Activated T-cell treated with anti-CD3 and anti-CD28 coated beads, Interleukin-2, amount 50 U/mL, for 72 hours (primary cell): ENCODE measurements at places on chromosomes 11 and 22. TPM values are rescaled to one million over a fixed set of nuclear protein-coding genes. Genes with fewer than 3 reads are reported as not detected.

PRDM11 gene
- total RNA-seq, result 1.2 TPM

SAA4 gene
- total RNA-seq, result not detected

TMEM132A gene
- 3.5 TPM for total RNA-seq

TOMM22 gene
- 65.4 TPM for total RNA-seq

TUB gene
- 0.10 TPM for total RNA-seq

- DNase-seq, result no peak
Observed at GRCh38 chr11:14253421-14253820, 105.6 kb downstream of the RRAS2 start.

DNA sequence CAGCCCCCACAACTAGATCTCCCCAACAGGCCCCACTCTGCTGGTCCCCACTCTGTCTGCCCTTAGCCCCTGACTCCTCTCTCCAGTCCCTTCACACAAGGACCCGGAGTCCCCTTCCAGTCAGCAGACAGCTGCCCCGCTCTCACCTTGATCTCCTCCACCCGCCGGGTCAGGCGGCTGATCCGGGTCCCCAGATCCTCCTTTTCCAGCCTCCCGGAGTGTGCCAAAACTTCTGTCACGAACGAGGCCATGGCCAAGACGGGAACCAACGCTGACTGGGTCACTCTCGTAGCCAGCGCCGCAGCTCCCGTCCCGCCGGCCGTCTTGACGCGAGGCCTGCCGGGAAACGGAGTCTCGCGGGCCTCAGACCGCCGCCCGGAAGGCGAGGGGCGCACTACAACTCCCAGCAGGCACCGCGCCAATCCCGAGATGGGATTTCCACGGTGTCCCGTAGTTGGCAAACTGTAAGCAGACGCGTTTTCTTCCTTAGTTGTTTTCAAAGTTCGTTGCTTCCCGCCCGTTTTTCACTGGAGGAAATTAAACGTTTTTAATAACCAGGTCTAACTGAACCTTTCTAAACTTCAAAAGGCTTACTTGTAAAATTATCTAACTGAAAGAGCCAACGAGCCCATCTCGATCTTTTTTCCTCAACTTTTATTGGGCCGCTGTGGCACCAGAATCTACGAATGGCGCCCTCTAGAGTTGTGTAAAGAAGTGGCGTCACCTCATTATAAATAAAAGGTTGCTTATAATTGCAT lies at the start of gene ZW10:
Gene ZW10 (minus strand): TSS at position 277 of the 758 bp plus-strand sequence. CDS start 26 bp downstream, at position 251.
- DNase-seq, result peak; percentile 95

GRCh38 chr11:69212798-69213110 lies 57.0 kb downstream of the SMIM38 start:
- no peak for DNase-seq

DNA sequence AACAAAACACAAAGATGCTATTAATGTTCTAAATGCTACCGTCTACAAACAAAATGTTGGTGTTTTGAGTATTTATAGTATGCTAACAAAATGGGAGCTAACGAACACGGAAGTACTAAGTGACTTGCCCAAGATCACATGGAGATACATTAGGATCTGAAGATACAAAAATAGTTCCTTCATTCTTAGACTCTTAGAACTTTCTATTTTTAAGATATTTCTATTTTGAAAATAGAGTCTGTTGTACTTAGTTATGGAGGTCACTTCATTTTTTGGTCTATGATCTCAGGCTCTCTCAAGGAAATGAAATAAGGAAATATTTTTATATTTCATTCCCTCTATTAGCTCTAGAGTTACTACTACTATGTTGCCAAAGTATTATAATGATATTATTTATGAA lies 64.2 kb downstream of the APOL5 start:
- no peak for DNase-seq

GRCh38 chr11:47879259-47880158 lies 31.4 kb upstream of the NUP160 start:
- DNase-seq, result no peak

GRCh38 chr11:84420271-84420670 lies 1134.1 kb upstream of the CCDC90B start:
- no peak for DNase-seq

DNA sequence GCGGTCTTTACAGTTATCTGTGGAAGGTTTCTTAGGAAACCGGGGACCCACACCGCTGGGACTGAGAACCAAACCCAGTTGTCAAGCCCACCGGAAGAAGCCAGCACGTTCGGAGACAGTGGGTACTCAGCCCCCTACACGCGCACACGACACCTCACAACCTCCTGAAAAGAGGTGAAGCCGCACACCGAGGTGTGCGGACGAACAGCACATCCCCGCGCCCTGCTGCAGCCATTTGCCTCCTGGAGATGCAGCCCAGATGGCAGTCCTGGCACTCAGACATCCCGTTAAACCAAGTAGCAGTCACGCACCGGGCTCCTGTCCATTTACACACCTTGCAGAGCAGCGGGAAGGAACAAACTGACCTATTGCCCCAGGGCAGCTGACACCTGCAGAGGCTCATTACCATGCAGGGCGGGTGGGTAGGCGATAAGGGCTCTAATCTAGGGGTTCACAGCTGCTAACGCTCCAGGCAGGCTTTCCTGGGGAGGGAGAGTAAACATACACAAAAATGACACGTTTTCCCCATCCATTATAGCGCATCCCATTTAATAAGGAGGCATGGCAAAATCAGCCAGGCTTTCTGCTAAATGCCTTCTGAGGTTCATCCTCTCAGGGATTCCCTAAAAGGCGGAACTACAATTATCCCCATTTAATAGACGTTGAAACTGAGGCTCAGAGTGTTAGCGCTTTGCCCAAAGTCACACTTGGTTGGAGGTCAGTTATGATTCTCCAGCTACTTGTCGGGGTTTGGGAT lies 864 bp upstream of the EHBP1L1 start:
- DNase-seq, result no peak
